ENCODE measurements at places on chromosomes 4 and X. TPM values are rescaled to one million over a fixed set of nuclear protein-coding genes. Genes with fewer than 3 reads are reported as not detected.

- peak; percentile 51 for DNase-seq
Measured at GRCh38 chr4:166324321-166324720, 451.3 kb downstream of the TLL1 start.

DNA sequence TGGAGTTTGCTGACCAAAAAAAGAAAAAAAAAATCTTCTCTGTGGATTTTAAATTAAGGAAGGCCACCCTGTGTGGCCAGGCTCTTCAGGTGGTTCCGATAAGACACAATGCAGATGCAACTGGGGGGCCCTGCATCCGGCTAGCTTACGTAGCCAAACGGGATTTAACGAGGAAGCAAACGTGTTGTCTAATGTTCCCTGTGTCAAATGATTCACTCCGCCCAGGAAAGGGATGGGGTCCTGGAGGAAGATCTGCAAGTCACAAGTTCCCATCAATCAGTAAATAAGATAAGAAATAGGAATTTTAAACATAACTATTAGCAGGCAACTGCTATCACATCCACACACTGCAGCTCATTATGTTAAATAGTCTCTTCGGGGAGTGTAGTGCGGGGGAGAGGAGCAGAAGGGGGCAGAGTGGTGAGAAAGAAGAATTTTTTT is 216.4 kb upstream of the GYPA start:
- peak; percentile 42 for DNase-seq

Gene OTC
- 0.55 TPM for polyA plus RNA-seq

- no peak for DNase-seq
Measured at GRCh38 chr4:159038536-159038935, 64.3 kb upstream of the RAPGEF2 start.

- DNase-seq: no peak
Measured at GRCh38 chr4:76010576-76010975, 3.3 kb upstream of the CXCL9 start.

DNA sequence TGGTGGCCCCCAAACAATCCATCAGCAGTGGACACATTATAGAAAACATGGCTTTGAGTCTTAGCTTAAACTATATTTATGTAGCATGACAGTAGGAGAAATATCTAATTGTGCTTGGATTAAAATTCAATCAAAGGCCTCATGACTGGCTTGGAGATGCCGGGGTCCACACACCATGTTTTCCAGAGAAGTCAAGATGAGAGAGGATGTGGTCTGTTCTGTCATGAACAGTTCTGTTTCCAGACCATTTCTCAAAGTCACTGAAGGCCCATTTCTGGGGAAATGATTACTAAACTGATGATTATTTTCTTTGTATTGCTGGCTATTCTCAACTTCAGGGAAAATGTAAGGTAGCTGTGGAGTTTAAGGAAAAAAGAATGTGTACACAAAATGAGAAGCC is 76.3 kb downstream of the C4orf51 start:
- no peak for DNase-seq

GRCh38 chrX:70013466-70014381 is 36.0 kb downstream of the AWAT2 start:
- peak; percentile 21 for DNase-seq

DNA sequence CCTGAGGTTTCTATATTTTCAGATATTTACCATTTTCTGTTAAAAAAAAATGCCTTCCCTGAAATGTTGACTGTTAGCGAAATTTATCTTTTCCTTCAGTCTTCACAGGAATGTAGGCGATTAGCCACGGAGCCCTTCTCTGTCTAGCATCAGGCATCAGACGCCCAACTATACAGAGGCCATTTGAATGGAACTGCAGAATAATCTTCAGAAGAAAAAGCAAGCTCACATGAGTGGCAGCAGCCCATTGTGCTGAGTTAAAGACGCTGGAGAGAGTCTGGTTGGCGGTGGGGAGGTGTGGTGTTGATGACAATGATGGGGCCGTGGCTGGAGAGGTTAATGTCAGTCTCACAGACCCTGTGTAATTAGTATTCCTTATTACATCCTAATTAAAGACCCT is 196.8 kb upstream of the LEF1 start:
- DNase-seq: no peak

- DNase-seq: no peak
Measured at GRCh38 chr4:60500810-60501209, 699.3 kb upstream of the ADGRL3 start.

Gene XG
- 0.88 TPM for polyA plus RNA-seq

- no peak for DNase-seq
Measured at GRCh38 chr4:91620952-91621351, 682.8 kb upstream of the GRID2 start.

- no peak for DNase-seq
Measured at GRCh38 chr4:151530783-151531182, 121.8 kb downstream of the FHIP1A start.

DNA sequence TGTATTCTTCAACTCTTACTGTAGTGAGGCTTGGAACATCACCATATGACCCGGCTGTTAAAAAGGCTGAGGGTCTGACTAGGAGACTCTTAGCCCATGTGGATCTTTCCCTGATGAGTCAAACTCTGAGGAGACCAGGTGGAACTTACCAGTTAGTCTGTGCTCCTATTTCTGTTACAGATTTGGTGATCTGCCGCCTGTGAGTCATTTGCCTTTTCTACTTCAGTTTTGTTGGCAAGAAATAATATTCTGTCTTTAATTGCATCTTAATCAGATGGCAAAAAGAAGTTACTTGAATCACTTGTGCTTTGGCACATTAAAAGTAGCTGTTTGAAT is 48.4 kb downstream of the MTM1 start:
- DNase-seq: no peak

DNA sequence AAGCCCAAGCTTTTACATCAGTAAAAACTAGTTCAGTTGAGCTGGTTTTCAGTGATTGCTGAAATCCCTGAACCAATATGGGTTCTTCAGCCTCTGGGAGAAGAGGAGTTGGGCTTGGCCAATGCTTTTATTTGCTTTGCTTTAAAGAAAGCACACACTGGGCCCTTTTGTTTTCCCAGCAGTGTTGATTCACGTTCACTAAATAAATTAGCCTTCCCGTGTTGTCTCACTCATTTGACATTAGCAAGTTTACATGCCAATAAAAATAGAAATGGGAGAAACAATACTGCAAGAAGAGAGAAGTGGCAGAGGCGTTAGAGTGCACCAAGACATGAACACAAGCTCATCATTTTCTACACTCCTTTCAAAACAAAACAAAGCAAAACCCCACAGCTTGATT is 136.2 kb downstream of the SHROOM3 start:
- no peak for DNase-seq

Gene FGFBP2
- 20.3 TPM for polyA plus RNA-seq

- DNase-seq: no peak
Measured at GRCh38 chr4:70706516-70706915, 15.2 kb upstream of the RUFY3 start.

- DNase-seq: no peak
Measured at GRCh38 chr4:145530662-145531061, 49.0 kb downstream of the SMAD1 start.

DNA sequence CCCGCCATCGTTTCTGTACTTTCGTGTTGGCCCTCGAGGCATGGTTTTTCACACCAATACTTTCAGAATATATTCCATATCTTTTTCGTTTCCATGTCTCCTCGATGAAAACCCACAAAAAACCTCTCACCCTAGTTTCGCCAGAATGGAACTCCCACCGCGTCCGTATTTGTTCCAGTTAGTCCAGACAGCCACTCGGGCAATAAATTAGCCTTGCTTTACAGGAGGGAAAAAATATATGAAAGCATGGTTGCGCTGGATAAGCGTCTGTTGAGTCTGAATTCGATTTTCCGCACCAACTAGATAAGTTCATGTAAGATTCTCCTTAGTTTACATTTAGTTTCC is 550 bp upstream of the CHM start:
- DNase-seq: no peak

Gene YY2
- polyA plus RNA-seq: 8.3 TPM

Data from testis (tissue), 5 donors.